ENCODE measurements at places on chromosomes 13 and 19.

- no peak for DNase-seq
Measured at GRCh38 chr19:3712663-3713611, 4.8 kb downstream of the TJP3 start.

DNA sequence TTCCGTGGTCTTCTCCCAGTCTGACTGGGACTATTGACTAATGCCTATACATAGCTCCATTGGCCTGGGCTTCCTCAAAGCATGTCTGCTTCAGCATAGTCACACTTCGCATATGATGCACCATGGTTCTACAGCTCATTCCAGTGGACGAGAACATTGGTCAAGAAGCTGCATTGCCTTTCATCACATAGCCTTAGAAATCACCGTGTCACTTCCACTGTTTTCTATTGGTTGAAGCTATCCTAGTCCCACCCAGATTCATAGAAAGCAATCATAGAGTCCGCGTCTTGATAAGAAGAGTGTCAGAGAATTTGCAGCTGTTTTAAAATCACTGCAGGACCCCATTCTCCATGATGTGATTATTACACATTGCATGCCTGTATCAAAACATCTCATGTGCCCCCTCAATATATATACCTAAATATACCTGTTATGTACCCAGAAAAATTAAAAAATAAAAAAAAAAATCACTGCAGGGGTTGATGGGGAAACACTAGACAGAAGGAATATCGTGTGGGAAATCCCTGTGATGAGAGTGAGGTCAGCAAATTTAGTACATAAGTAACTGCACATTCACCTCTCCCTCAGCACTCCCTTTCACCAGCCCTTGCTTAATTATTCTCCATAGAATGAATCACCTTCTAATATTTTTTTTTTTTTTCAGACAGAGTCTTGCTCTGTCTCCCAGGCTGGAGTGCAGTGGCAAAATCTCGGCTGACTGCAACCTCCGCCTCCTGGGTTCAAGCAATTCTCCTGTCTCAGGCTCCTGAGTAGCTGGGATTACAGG, 2.2 kb upstream of the ARHGAP33 start:
- DNase-seq, result no peak

DNA sequence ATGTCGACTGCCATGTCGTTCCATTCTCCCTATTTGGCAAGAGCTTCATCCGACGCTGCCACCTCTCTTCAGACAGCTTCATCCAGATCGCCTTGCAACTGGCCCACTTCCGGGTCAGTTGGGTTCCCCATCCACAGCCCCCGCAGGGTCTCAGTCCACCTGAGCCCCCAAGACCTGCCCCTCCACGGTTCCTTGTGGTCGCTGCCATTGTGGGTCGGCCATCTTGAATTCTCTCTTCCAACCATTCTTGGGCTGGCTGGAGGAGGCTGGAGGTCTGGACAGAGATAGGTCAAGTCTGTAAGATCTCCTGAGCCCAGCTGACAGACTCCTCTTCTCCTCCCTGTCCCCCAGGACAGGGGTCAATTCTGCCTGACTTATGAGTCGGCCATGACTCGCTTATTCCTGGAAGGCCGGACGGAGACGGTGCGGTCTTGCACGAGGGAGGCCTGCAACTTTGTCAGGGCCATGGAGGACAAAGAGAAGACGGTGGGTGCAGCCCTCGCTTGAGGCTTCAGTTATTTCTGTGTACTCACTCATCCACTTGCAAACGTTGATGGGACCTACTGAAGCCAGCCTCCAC, 19.5 kb downstream of the CPT1C start:
- no peak for DNase-seq

- DNase-seq, result no peak
Measured at GRCh38 chr13:86569974-86570373, 770.8 kb upstream of the SLITRK6 start.

DNA sequence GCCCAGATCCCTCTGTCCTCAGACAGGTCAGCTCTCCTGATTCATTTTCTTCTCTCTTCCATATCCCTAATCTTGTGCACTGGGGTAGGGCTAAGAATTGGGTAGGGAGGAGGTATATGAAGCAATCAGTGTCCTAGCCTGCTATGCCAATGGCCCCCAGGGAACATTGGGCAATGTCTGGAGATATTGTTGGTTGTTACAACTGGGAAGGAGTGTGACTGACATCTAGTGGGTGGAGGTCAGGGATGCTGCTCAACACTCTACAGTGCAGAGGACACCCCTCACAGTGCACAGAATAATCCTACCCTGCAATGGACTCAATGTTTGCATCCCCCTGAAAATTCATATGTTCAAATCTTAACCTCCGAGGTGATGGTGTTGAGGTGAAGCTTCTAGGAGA, 57.5 kb downstream of the CPAMD8 start:
- DNase-seq, result peak; percentile 21

DNA sequence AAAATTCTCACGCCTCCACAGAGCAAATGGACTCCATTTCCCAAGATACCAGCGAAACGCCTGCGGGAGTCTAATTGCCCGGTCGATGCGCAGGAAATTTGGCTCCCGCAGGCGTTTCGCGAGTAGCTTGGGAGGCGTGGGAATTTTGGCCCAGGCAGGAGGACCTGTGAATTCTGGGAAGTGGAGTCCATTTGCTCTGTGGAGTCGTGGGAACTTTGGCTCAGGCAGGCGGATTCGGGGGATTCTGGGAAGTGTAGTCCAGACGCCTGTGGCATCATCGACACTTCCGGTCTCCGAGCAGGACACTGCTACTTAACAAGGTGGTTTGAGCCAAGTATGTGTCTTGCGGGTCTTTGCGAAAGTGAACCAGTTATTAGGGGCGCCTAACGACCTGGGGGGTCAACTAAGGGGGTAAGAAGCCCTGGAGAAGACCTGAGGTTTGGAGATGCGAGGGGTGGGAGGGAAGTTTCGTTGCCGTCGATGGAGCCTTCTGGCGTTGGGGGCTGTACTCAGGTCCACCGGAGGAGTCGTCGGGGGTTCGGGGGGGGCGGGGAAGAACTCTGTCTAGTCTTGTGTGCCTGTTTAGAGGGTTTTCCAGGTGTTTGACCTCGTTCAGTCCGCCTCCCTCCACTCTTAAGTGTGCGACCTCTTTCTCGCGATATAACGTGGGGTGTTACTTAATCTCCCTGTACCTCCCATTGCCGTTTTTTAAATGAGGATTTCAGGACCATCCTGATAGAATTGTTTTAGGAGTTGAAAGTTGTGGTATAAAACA, at the start of gene ZNF155:
ZNF155 (plus strand) TSS at position 277 of the 775 bp plus-strand sequence. CDS start 4,356 bp downstream, outside the sequence.
- peak; percentile 79 for DNase-seq

GRCh38 chr13:27792393-27793218, at the start of gene GSX1:
TSS of gene GSX1 (plus strand) at chr13:27792483. CDS start at chr13:27792691, 208 bp downstream.
- peak; percentile 72 for DNase-seq

Data from activated naive CD4-positive, alpha-beta T cell treated with anti-CD3 and anti-CD28 coated beads, Interleukin-2, amount 10 ng/mL, durations not matched to agents 7 days and 5 days (primary cell).